Tibial artery (tissue), 4 donors: ENCODE measurements at places on chromosomes 11 and 22.
A peak's percentile ranks its signal among the peaks of the same experiment; 100 is the strongest.

GRCh38 chr22:28111501-28112189 is 192.6 kb upstream of the PITPNB start:
- no peak for DNase-seq

GRCh38 chr22:46651316-46651715 is 31.1 kb downstream of the GRAMD4 start:
- no peak for DNase-seq

DNA sequence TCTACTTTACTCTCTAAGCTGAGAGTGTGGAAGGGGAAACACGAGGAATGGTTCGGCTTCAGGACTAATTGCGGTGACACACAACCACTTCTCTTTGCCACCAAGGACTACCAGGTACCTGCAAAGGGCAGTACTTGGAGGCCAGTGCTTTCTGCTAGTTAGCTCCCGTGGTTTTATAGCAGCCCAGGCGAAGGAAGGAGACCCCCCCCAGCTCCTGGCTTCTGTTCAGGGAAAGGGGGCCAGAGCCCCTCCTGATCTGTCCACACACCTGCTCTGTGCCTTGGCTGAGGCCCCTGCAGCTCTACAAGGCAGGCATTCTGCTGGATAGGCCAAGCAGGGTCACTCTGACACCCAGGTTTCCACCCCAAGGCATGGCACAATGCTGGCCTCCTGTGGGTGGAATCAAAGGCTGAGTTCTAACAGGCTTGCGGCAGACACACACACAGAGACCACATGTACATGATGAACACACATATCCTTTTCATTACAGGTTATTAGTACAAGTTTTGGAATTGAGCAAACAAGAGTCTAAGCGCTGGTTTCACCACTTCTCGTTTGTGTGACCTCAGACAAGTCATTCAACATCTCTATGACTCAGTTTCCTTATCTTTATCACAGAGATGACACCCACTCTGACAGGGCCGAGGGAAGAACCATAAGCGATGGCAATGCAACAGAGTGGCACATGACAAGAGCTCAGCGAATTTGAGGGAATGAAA is 7.5 kb downstream of the SERPIND1 start:
- no peak for DNase-seq

- no peak for DNase-seq
Observed at GRCh38 chr11:7115780-7116179, 27.0 kb downstream of the RBMXL2 start.

DNA sequence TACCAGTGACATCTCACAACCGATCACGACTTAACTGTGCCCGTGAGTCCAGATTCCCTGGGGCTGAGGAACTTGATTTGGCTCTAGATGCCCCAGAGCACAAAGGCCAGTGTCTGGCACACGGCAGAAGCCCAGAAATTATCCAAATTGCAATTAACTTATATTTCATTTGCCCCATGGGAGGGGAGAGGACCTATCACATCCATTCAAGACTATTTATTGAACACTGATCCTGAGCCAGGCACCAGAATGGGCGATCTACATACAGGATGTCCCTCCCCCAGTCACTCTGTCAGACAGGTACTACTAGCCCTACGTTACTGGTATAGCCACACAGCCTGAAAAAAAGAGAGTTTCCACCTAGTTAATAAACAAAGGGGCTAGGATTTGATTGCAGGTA is 5.1 kb downstream of the DNAL4 start:
- DNase-seq, result no peak

- no peak for DNase-seq
Observed at GRCh38 chr11:69003866-69004367, 9.1 kb downstream of the MRGPRF start.

- no peak for DNase-seq
Observed at GRCh38 chr11:36326524-36327419, 30.7 kb downstream of the PRR5L start.

DNA sequence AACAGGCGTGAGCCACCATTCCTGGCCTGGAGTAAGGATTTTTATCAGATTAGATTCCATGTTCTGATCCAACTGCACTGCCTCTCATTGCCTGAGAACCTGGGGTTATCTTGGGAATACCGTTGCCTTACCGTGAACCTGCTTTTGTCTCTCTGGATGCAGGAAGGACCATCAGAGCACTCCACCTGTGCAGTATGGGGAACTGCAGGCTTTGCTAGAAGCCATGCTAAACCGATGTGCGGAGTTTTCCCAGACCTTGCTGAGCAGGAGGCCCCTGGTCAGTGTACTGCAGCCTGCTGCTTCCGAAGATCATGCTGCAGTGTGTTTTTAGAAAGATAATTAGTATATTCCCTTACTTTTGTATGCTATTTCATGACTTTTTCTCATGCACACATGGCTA is 43.6 kb downstream of the MEI1 start:
- no peak for DNase-seq

DNA sequence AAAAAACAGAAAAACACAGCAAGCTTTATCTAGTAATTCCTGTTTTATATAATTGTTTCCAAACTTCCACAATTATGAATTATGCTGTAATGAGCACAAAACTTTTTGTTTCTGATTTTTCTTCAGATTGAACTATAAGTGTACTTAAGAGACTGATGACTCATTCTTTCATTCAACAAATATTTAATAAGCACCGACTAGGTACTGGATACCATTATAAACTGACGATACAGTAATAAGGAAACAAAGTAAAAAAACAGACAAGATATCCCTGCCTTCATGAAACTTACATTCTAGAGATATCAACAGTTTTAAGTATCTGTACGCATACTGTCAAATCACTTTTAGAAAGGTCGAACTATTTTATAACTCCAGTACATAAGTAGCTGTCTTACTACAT is 78.6 kb downstream of the ME3 start:
- DNase-seq, result no peak

GRCh38 chr22:43550672-43551071 is 138.9 kb downstream of the MPPED1 start:
- DNase-seq, result peak; percentile 10

- DNase-seq, result no peak
Observed at GRCh38 chr11:17154409-17155159, 53.2 kb downstream of the PIK3C2A start.

GRCh38 chr11:72132646-72133045 is 2.9 kb upstream of the FOLR3 start:
- no peak for DNase-seq

- no peak for DNase-seq
Observed at GRCh38 chr11:105045676-105046296, 651 bp upstream of the CARD16 start.

GRCh38 chr22:49152127-49152938 is 675.3 kb downstream of the BRD1 start:
- no peak for DNase-seq

DNA sequence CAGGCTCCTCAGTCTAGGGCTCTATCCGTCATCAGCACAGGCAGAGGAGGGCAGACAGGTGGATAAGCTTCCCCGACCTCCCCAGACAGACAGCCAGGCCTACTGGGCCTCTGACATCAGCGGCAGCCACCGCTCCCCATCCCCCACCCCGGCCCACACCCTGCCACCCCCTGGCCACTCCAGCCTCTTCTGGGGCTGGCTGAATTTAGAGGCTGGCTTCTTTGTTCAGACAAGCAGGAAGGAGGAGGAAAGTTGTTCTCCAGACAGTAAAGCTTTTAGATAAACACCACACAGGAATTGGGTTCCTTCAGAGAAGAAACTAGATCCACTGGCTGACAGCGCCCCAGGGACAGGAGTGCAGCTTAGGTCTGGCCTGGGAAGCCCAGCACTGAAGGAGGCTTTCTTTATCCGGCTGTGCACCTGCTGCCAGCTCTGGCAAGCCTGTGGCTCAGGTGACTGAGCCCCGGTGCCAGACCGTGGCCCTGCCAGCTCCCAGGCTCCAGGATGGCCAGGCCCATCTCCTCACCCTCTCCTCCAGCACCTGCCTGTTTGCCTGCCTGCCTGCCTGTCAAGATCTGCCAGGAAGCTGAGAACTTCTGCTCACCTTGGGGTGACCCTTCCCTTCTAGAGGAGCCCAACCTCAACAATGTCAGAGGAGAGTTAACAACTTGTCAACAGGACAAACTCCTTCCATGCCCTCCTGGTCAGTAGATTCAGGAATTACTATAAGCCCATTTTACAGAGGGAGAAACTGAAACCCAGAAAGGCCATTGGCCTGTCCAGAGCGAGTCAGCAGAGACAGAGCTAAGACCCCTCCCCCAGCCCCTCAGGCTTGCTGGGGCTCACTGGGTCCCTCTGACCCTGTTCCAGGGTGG is 44.0 kb upstream of the KLHL35 start:
- no peak for DNase-seq

GRCh38 chr22:45163099-45163450 is 650 bp upstream of the NUP50 start:
- no peak for DNase-seq

GRCh38 chr11:83521647-83522596 is 235.8 kb upstream of the CCDC90B start:
- no peak for DNase-seq

DNA sequence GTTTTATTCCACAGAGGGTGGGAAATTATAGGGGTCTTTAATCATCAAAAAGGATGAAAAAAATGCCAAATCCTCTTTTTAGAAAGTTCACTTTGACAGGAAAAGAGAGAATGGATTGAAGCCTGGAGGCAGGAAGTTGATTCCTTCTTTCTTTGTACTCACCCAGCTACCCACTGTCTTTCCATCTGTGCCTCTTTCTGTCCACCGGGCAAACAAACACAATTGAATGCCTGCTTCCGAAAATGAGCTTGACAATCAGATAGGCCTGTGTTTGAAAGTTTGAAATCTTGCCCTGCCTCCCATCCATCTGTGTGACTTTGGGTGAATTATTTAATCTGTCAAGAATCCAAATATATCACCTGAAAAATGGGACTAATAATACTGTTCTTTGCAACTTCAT is 81.1 kb downstream of the SCN3B start:
- DNase-seq, result no peak

DNA sequence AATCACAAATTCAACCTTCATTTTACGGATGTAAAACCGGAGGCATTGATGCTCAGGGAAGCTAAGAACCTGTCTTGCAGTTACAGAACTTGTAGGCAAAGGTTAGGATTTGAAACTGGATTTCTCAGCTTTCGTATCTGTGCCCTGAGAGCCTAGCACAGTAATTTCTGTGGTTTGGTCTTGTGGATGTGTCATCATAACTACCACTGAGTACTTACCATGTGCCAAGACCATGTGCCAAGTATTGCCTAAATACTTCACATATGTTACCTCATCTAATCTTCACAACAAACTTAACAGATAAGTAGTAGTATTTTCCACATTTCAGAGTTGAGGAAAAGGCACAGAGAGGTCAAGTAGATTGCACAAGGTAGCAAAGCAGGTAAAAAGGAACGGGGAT is 140.7 kb downstream of the NXPE2 start:
- DNase-seq, result no peak

DNA sequence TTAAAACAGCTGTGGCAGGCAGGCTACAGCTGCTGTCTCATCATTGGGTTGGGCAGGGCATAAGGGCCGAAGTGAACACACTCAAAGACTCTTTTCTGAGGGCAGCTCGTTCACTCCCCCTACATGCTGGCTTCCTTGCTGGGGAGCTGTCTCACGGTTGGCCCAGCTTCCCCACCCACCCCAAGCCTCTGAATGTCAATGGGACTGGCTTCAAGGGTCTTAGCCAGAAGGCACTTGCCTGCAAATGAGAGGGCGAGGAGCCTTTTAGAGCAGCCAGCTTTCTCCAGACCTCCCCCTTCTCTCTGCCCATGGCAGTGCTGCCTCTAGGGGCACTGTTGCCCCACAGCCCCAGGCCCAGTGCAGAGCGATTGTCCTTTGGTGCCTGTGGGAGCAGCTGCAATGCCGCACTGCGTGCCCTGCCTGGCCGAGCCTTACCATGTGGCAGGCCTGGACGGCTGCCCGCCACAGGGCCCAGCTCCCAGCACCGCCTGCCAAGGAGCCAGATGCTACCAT is 94.7 kb upstream of the RASSF10 start:
- DNase-seq, result peak; percentile 27

- no peak for DNase-seq
Observed at GRCh38 chr11:131219646-131220045, 150.8 kb upstream of the NTM start.

DNA sequence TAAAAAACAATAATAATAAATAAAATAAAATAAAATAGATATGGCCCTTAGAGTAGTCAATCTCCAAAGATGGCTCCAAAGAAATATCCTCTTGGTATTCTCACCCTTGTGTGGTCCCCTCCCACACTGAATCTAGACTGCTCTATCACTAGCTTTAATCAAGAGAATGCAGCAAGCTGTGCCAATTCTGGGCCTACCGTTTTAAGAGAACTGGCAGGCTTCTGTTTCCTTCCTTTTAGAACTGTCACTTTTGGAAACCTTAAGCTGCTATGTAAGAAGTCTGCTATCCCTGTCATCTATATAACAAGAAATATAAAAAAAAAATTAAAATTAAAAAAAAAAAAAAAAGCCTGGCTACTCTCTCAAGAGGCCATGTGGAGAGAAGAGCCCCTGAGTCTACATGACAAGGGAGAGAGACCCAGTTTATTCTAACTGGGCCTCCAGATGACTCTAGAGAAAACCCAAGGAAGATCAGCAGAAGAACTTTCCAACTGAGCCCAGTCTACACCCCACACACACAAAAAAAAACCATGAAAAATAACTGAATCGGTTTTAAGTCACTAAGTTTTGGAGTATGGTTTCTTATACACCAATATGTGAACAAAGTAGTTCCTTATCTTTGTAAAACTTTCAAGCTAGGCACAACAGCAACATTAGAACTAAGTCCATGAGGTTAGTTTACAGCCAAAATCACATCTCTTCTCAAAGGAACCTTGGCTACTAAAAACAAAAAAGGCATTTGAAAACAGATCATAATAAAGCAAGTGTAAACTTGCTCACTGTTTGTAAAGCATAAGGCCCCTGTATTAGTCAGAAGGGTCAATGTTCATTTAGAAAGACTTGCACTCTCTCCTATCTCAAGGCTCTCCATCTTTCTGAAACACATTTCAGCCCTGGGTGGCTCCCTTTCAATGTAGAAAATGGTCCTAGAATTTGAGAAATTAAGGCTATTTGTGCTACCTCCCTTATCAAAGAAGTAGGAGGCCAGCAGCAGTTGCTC is 67.3 kb downstream of the AMBRA1 start:
- DNase-seq, result no peak

DNA sequence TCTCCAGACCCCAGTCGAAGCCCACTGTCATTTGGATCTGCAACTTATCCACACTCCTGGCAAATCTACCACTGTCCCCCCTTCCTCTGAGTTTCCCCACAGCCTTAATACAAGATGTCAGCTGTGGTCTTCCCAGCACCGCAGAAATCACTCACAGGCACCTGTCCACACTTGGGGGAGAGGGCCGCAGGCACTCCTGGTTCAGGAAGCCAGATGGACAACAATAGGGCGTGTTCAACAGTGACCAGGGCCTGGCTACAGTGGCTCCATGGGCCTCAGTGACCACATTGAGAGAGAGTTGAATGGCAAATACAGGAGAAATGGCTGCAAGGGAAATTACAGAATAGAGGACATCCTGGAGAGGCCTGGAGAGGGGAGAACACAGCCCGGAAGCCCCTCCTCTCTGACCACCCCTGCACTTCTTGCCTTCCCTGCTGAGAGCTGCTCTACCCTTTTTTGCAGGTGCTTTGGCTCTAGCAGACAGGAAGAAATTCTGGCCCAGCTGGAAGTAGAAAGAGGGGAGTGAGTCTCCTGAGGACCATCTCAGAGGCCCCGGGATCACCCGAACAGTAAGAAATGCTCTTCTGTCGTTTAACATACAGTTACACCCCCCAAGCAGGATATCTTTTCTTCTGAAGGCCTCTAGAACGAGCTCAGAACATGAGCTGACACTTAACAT is 164.6 kb downstream of the FEZ1 start:
- DNase-seq, result no peak
